CD4-positive, alpha-beta T cell treated with Interleukin-6 at 100 ng/mL for 8 hours (primary cell): ENCODE measurements at places on chromosomes 4 and X.

GRCh38 chrX:133674726-133675470 lies 259.6 kb upstream of the GPC4 start:
- no peak for DNase-seq

DNA sequence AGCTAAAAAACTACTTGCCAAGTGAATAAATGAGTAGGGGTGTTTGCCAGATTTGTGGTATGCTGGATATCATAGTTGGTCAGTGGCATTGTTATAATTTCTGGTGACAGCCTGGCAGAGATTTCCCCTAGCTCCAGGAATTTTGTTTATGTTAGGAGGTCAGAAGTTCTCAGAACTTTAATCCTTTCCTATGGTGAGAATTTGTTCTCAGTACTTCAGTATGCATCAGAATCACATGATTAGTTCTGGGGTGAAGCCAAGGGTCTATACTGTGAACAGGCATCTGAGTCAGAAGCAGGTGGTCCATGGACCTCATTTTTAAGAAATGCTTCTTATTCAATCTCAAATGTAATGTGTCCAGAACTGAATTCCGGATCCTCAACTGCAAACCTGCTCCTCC lies 10.5 kb downstream of the RASSF6 start:
- DNase-seq, result no peak

GRCh38 chr4:688854-689681 lies at the start of gene SLC49A3:
Gene SLC49A3, minus strand, starts transcription at chr4:689151. Its CDS starts 24 bp downstream, at chr4:689127.
- no peak for DNase-seq

DNA sequence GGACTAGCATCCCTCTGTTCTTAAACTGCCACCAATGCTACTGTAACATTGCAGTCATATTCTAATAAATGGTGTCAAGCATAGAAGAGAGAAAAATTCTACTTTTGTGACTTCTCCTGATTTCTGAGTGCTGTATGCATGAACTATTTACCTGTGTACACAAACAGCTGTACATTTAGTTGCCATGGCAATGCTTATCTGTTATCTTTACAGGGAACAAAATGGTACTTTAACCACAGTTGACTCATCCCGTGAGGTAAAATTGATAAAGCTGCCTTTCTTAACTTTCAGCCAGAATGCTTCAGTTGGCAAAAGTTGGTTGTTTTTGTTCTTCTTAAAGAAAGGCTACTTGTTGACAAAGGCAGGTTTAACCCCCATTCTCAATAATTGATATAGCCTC lies 587.5 kb upstream of the MAGEB2 start:
- DNase-seq, result no peak

- DNase-seq, result no peak
Measured at GRCh38 chrX:150873616-150874015, 24.9 kb downstream of the CD99L2 start.

DNA sequence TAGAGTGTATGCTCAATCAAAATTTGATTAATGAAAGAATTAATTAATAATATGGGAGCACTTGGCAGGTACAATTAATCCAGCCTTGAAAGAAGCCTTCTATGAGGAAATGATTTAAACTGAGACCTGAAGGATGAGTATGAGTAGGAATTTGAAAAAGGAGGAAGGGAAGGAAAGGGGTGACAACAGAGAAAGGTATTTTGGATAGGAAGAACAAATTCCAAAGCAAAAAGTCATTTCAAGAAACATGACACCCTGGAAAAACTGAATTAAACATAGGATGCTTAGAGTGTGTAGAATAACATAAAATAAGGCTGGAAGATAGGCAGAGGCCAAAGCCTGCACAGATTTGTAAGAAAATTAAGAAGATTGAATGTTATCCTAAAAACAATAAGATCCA lies 29.6 kb downstream of the PHOX2B start:
- no peak for DNase-seq

DNA sequence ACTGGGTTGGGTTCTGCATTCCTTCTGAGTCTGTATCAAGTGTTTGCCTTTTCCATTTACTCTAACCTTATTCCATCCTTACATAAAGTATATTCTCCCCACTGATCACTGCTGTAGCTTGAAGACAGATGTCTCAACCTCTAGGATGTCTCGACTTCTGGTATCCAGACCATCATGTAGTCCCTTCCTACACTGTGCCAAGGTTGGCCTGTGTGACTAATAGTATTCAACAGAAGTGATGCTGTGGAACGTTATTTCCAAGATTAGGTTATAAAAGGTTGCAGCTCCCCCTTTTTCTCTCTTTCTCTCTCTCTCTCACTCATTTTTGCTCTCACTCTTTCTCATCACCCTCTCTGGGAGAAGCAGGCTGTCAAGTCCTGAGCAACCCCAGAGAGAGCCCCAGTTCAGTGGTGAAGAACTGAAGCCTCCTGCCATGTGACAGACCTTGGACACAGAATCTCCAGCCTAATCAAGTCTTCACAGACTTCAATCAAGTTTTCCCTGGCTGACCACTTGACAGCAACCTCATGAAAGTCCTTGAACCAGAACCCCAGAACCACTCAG lies 75.4 kb downstream of the PRDM5 start:
- DNase-seq, result no peak

GRCh38 chr4:22045051-22045630 lies 96.6 kb upstream of the KCNIP4 start:
- no peak for DNase-seq

- no peak for DNase-seq
Measured at GRCh38 chrX:134752558-134752957, 94.3 kb upstream of the PLAC1 start.

DNA sequence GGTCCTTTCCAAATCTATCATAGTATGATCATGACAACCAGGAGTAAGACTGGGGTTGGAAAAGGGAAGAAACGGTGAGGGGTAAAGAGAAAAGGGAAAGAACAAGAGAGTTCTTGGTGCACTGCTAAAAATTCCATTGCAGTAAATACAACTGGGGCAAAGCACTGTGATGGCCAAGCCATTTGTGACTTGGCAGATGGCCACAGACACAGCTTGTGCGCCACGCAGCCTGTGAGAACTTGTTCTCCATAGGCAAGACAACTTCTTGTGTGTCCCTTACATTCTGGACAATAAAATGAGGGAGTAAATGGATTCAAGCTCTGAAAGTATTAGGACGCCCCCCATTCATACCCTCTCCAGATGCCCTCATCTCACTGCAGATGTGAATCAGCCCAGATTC lies 10.9 kb downstream of the MFAP3L start:
- DNase-seq, result no peak

DNA sequence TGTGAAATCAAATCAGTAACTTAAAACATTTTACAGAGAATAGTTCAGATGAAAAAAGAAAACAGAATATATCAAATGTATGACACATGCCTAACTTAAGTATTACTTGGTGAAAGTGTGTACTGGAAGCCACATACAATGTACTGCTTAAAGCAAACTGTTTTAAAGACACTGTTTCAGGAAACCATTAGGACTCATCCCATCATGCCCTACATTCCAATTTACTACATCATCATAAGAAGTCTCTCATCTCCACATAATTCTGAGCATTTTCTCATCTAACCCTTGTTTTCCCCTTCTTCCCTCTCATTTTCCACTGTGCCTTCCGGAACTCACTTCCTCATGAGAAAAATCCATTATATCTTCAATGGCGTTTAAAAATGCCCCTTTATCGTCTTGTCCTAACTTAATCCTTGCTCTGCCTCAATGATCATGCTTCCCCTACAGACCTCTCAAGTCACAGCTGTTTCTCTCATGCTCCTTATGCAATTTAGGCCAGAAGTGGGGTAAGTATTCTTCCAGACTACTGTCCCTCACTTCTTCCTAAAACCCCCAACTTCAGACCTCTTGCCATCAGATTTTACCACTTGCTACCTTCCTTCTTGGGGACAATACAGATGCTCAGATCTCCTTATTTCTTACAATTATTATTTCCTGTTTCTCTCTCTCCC lies 26.8 kb upstream of the FGF5 start:
- no peak for DNase-seq

GRCh38 chr4:138595731-138596460 lies 353.7 kb upstream of the SLC7A11 start:
- DNase-seq, result no peak

DNA sequence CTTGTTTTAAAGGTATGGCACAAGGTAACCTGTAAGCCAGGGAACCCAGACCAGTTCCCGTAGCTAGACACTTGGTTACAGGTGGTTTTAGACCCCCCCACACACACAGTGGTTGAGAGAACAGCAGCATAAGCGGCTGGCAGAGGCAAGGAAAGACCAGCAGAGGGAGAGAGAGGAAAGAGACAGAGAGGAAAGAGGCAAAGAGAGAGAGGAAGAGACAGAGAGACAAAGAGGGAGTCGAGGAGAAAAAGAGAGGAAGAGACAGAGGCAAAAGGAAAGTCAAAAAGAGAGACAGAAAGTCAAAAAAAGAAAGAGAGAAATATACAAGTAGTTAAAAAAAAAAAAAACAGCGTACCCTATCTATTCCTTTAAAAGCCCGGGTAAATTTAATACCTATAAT lies 19.5 kb upstream of the PCSK1N start:
- DNase-seq, result no peak

GRCh38 chr4:155603360-155603891 lies 63.2 kb upstream of the GUCY1A1 start:
- no peak for DNase-seq

DNA sequence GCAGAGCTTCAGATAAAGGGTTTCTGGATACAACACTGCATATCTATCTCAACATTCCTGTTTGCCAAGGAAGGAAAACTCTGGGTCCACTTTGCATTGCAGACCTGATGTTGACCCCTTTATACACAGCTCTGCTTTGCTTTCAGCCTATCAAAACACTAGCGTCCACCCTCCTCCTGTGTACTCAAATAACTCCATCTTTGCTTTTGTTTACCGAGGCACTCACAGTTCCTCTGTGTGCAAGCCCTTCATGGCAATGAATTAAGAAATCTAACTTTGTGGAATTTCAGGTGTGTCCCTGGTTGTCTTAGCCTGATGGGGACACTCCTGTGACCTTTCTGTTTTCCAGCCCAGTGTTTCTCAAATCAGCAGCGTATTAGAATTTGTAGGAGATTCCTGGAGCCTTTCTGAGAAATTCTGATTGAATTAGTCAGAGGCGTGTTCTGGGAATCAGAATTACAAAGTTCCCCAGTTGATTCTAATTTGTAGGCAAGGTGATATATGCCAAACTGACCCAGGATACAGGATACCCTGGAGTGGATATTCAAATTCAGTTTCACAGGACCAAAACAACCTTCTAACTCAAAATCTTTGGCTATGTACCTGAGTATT lies 68.6 kb downstream of the DTHD1 start:
- DNase-seq, result no peak

DNA sequence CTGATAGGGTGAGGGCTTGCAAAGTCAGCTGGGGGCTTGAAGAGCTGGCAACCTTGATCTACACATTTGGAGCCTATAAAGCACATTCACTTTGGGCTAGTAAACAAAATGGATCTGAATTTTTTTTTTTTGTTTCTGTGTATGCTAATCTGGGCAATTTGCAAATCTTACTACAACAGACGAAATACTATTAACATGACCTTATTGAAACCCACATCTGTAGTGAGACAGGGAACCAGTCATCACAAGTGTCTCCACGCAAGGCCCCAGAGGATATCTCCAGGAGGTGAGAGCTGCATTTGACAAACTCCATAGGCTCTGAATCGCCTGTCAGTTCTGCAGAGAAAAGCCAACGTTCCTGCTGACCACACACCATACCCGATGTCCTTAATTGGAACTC lies 33.0 kb upstream of the TFDP3 start:
- DNase-seq, result no peak

DNA sequence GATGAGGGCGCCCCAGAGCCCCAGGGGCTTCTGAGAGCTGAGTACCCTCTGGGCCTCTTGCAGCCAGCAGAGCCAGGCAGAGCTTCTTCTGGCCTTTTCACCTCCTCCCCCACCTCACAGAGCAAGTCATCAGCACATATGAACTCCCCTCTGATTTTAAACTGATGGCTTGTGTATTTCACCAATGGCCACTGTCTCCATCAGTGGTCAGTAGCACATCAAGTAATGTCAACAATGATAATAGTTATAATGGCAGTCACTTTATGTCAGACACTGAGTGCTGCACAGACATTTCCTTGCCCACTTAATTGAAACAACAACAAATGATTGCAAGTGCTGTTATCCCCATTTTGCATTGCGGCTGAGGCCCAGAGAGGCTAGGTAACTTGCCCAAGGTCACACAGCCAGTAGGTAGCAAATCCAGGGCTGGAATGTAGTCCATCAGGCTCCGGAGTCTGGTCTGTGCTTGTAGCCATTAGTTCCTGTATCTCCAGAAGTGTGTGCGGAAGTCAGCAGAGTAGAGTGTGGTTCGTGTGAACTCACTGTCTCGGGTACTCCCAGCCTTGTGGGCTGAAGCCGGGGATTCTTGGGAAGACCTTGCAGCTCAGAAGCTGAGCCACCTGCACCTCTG lies 3.0 kb downstream of the ATP2B3 start:
- no peak for DNase-seq

GRCh38 chrX:47168495-47169073 lies 23.6 kb downstream of the RBM10 start:
- no peak for DNase-seq

DNA sequence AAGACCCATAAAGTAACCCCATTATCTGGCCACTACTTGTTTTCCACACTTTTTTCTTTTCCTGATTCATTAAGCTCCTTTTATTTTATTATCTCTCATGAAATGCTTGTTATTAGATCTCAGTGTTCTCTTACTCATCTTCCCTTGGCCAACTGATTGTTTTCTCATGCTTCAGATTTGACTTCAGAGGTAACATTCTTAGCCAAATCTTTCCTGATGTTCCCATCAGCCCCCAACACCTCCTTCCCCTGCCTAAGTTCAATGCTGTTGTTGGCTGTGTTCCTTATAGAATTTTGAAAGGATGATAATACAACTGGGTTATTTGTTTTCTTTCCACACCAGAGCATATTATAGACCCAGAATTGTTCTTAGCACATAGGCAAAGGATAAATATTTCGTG lies 75.6 kb downstream of the BMPR1B start:
- no peak for DNase-seq

GRCh38 chrX:12936947-12937346 lies 30.5 kb downstream of the TLR8 start:
- no peak for DNase-seq

DNA sequence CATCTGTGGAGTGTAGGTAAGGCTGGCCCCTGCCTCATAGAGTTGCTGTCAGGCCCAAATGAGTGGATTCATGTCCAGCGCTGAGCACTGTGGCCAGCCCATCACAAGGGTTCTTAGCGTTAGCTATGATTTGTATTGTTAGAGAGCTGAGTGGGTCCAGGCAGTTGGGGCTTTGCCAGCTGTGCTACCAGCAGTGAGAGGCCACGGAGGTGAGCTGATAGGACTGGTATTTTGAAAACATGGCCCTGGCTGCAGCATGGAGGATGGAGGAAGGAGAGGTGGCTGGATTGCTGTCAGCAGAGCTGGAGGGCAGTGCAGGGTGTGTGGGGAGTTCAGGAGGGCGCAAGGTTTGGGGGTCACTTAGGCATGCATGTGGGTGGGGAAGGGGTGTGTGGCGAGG lies 69.8 kb downstream of the PSAPL1 start:
- DNase-seq, result no peak

GRCh38 chr4:82705169-82705927 lies 93.2 kb downstream of the SCD5 start:
- DNase-seq, result no peak

DNA sequence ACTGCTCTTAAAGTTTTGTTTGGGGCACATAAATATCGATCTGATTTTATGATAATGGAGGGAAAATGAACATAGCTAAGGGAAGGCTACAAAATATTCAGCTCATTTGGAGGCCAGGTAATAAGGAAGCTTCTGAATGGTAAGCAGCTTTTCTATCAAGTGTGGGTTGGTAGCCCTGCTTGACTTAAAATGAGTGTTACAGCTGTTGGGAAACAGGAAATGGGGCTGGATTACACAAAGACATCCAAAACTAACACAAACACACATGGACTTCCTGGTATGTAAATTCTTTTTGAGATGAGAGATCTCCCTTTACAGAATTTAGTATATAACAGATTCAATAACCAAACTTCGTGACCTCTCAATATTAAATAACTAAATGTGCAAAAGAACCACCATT lies 58.0 kb downstream of the FGF16 start:
- no peak for DNase-seq
